ENCODE measurements at places on chromosomes 5 and 9. TPM values are rescaled to one million over a fixed set of nuclear protein-coding genes. Genes with fewer than 3 reads are reported as not detected.

Gene S100Z
- total RNA-seq: 2.1 TPM

Gene TCERG1
- total RNA-seq: 103 TPM

Gene HSD17B3
- 0.21 TPM for total RNA-seq

Gene TRIP13
- 33.0 TPM for total RNA-seq

Gene SHB
- 0.23 TPM for total RNA-seq

Gene CFAP77
- not detected for total RNA-seq

Gene FGF18
- total RNA-seq: not detected

Gene VAV2
- 5.1 TPM for total RNA-seq

Gene RFESD
- total RNA-seq: 3.3 TPM

Gene SPINK4
- not detected for total RNA-seq

Gene SLC6A19
- total RNA-seq: not detected

Gene EHMT1
- 99.9 TPM for total RNA-seq

Gene ZSWIM6
- 7.6 TPM for total RNA-seq
